Kidney glomerular epithelial cell (primary cell): ENCODE measurements at places on chromosomes 6 and 20.

DNA sequence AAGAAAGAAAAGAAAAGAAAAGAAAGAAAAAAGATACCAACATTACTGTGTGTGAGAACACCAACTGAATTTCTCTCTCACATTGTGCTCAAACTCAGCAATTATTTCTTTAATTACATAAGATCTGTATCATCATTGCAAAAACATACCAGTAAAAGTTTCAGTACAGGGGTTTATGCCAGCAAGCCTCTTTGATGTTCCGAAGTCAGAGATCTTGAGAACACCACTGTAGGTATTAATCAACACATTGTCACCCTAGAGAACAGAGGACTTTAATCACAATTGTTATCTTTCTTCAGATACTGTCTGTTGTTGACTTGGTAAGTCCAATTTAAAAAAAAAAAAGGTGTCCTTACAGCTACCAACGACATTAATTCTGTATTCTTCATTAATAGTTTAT lies 60.9 kb upstream of the MAP7 start:
- no peak for DNase-seq

DNA sequence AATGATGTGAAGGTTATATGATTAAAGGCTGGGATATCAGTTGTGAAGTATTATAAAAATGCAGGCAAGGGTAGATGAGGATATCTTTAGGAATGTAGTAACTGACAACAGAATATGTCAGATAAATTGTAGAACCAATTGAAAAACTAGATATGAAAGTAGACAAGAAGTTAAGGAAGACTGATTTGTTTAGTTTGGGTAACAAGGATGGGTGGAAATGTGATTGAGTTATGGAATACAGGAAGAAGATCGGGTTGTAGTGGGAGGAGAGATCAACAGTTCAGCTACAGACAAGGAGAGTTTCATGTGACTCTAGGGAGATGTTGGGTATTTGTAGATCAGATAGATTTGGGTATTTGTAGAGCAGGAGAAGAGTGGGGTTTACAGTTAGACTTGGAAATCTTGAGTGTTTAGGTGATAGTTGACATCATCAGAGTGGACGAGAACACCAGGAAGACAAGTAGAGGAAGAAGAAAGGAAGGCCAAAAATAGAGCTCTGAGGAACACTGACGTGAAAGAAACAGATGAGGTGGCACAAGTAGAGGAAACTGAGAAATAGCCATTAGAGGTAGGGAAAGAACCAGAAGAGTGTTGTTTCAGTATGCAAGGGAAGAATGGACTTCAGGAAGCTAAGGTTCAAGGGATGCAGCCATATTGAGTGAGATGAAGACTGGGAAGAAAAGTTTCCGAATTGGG lies 12.1 kb upstream of the TSPYL1 start:
- DNase-seq, result no peak

DNA sequence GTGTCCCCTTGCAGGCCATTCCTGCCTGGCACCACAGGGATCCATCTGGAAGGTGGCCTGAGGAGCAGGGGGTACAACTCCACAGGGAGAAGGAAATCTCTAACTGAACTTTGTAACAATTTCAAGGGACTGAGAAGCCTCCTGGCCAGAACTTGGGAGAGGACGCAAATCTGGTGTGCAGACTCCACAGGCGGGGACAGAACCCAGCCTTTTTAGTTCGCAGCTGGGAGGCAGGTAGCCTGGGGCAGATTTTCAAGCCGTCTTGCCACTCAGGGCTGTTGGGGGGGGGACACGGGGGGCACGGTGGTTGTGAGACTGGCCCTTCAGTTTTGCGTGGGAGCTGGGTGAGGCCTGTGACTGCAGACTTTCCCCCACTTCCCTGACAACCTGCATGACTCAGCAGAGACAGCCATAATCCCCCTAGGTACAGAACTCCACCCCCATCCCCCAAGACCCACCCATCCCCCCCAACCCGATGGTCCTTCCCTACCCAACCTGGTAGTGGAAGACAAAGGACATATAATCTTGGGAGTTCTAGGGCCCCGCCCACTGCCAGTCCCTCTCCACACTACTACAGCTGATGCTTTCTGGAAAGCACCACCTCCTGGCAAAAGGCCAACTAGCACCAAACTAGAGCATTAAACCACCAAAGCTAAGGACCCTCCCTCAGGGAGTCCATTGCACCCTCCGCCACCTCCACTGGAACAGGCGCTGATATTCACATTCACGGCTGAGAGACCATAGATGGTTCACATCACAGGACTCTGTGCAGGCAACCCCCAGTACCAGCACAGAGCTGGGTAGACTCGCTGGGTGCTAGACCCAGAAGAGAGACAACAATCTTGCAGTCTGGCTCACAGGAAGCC lies 3.0 kb upstream of the HUS1B start:
- DNase-seq, result no peak

- no peak for DNase-seq
Measured at GRCh38 chr6:154786144-154786868, 53.1 kb downstream of the SCAF8 start.

DNA sequence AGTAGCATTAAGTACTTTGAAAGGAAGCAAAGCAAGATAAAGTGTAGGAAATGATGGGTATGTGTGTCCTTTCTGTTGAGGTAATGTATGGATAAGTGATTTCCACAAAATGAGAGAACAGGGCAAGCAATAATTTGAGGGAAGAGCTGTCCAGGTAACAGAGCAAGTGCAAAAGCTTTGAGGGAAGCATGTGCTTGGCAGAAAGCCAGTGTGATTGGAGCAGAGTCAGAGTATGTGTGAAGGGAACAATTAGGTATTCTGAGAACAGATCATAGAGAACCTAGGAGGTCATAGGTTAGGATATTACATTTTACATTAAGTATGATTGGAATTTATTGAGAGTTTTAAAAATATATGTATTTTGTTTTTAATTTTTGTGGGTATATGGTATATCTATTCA lies 30.2 kb upstream of the MAN1A1 start:
- DNase-seq, result no peak

DNA sequence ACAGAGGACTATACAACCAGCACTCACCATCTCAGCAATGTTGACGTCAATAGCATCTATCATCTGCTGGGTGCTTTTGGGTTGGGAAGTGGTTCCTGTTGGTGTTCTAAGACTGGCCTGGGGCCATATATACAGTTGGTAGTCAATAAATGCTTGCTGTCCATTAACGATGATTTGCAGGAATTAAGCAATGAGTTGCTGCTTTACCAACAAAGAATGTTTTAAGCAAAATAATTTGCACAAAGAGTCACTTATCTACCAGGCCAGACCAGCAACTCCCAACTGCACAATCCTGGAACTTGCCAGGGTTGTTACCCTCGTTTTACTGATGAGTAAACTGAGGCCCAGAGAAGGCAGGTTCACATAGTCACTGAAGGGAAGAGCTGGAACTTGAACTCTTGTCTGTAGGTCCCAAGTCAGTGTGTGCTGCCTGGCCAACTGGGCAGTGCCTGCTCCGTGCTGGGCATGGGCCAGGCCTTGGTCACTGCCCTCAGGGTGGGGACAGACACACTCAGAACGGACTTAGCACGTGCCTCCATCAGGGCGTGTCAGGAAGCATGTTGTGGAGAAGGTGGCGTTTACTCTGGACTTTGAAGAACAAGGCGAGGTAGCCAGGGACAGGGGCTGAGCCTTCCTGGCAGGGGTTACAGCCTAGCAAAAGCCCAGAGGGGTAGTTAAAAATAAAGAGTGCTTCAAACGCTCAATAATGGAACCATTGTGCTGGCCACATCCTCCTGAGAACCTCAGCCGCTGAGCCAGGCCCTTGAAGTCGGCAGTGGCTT lies 2.5 kb upstream of the SRC start:
- no peak for DNase-seq

DNA sequence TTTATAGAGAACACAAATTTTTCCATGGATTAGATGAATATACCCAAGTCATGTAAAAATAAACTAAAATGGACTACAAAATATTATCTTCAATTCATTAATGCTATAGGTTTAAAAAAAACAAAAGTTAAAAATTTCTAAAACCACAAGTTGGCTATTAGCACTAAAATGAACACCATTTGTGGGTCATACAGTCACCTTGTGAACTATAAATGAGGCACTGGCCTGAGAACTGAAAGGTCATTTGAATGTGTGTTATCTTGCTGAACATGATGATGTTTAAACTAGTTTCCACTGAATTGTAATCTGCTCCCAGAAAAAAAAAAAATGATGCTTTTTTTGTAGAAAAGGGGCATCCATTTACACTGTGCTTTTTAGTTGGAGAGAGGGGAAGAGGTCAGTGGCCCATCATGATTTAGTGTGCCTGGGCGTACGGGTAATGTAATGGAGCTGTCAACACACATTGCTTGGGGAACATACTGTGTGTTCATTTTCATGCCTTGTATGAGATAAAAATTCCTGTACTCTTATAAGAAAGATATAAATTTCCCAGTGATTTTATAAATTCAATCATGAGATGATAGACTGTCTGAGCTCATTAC lies 96.6 kb upstream of the FKBP1C start:
- DNase-seq, result no peak

DNA sequence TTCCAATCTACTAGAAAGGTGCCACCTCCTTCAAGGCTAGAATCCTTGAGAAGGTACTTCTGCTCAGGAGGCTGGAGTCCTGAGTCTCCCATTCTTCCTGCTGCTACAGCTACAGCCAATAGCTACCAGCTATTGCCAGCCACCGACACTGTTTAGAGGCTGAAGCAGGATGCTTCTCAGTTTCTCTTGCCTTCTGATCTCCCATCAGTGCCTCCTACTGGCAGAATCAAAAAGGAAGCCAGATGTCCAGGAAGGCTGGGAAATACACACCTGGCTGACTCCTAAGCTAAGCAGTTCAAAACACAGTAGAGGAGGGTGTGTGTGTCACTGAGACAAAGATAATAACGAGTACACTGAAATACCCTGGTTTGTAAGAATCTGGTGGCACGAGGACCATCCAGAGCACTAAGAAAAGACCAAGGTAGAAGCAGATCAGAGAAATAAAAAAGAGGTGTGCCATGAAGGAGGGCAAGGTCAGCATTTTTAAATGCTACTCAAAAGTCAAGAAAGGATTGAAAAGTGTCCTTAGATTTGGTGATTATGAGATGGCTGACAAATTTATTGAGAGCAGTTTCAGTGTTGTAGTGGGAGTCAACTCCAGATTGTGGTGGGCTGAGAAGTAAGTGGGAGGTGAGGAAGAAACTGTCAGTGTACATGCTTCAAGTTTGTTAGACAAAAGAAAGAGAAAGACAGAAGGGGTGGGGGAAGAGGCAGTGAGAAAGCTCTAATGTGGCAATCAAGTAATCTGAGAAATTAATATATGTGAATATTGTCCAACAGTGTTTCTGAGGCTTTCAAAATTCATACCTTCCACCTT lies 2.3 kb upstream of the HLA-DMA start:
- no peak for DNase-seq

- no peak for DNase-seq
Measured at GRCh38 chr6:137821491-137821890, 45.6 kb upstream of the TNFAIP3 start.

DNA sequence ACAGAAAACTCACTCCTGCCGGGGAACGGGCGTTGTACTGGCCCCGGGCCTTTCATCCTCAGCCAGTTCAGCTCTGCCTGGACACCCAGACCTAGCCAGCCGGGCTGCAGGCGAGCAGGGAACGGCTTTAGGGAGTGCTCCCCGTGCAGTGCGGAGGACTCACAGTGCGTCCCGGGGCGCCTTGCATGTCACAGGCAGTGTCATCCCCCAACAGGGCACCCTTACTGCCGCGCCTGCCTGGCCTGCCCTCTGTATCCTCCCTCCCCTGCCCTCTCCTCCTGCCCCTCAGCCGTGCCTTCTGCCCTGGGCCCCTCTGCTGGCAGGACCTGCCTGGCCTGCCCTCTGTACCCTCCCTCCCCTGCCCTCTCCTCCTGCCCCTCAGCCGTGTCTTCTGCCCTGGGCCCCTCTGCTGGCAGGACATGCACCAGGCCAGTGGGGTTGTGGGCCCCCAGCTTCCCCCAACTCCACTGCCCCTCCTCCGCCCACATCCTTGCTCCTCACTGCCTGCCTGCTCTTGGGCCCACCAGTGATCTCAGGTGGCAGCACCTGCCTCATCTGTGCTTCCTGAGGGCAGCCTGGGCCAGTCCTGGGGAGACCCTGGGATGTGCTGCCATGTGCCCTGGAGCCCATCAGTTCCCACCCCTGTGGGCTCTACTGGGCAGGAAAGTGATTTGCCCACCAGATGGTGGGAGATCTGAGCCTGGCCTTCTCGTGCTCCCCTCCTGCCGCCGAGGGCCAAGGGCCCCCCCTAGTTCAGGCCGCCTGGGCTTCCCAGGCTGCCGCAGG lies 43.0 kb downstream of the PYGB start:
- no peak for DNase-seq

DNA sequence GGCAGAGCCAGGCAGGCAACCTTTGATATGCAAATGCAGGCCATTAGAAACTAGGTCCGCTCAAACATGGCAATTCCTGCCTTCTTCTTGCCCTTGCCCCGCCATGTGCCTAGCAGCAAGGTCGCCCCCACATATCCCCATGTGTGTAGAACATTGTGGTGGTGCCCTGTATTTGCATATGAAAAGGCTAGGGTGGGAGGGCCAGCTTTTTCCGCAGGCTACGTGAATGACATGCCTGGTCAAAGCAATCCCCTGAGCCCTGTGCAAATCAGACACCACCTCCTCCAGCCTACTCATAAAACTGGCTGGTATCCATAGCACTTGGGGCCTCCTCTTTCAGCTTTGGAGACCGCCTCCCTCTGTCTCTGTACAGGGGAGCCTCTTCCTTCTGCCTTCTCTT lies 31.6 kb downstream of the GSTA2 start:
- no peak for DNase-seq

GRCh38 chr20:62627901-62628612 lies 14.2 kb upstream of the SLCO4A1 start:
- DNase-seq, result peak; percentile 82

DNA sequence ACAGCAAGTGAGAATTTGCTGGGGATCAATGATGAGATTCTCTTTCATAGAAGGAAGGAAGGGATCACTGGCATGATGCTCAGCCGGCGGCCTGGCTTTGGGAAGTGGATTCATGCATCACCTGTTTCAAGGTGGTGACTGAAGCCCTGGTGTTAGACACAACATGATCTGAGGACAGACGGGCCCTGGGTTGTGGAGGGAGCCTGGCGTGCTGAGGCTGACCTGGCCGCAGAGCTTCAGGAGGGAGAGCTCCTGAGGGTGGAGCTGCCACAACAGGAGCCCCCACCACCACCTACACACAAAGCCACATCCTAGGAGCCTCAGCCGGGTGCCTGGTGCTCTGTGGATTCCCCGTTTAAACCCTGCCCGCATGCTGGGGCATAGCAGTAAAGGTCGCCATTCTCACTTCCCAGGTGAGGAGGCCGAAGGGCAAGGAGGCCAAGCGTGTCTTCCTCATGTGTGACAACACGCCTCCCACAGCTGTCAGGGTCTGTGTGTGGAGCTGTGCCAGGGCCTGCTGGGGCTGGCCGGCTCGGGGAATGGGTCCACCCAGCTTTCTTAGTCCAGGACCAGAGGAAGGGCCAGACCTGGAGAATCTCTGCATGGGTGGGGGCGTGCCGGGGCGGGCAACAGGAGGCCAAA lies 107.0 kb downstream of the ERMARD start:
- DNase-seq, result no peak
